ENCODE measurements at places on chromosomes 11 and 22.

DNA sequence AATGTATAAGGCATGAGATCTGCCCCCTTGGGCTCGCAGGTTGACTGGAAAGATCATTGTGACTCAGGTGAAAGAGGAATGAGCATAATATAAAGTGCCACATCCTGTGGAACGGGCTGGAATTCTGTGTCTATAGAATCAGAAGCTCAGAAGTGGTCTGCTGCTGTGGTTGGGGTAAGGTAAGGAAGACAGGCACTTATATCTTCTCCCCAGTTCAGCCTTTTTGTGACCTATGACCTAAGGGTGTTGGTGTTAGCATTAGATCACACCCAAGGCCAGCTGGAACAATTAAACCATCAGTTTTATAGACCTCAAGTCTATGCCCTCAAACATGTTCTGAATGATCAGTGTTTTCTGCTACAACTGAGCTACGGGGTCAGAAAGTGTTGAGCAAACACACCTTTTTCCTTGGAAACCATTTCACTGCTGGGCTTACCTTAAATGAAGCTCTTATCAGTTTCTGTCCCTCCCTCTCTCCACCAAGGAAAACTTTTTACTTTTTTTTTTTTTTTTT lies 15.7 kb upstream of the POU2AF3 start:
- DNase-seq, result no peak

DNA sequence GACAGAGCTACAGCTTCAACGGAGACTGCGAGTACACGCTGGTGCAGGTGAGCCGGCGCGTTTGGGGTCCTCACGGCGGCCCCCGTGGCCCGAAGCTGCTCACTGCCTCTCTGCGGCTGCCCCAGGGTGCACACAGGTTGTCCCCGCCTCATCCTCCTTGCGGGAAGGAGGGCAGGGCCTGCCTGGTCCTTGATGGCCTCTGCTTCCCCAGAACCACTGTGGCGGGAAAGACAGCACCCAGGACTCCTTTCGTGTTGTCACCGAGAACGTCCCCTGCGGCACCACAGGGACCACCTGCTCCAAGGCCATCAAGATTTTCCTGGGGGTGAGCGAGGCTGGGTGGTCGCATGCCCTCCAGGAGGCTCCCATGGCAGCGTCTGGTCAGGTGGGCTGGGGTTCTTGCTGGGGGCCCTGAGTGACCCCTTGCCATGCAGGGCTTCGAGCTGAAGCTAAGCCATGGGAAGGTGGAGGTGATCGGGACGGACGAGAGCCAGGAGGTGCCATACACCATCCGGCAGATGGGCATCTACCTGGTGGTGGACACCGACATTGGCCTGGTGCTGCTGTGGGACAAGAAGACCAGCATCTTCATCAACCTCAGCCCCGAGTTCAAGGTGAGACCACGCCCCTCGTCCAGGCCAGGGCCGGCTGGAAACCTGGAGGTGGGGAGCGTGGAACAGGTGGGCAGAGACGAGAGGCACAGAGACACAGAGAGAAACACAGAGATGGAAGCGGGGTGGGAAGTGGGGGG lies 19.4 kb downstream of the MUC5AC start:
- no peak for DNase-seq

DNA sequence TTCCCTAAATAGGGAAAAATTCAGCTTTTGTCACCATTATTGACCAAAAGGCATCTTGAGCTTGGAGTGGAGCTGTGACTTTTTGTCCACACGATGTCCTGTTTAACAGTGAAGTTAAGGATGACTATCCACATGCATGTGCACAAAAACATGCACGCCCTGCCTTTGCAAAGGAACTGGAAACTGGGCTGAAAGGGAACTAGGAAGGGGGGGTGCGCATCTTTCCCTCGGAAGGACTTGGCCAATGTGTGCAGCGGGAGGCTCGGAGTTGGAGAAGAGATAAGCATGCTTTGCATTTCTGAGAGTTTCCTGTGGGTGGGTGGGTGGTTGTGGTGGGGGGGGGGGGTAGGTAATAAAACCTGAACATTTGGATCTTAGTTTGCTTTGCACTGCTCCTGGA lies 411 bp upstream of the KIRREL3 start:
- DNase-seq, result no peak

- DNase-seq, result peak; percentile 80
These were observed 24.1 kb downstream of the GRAMD1B start for GRCh38 chr11:123454060-123454651.

DNA sequence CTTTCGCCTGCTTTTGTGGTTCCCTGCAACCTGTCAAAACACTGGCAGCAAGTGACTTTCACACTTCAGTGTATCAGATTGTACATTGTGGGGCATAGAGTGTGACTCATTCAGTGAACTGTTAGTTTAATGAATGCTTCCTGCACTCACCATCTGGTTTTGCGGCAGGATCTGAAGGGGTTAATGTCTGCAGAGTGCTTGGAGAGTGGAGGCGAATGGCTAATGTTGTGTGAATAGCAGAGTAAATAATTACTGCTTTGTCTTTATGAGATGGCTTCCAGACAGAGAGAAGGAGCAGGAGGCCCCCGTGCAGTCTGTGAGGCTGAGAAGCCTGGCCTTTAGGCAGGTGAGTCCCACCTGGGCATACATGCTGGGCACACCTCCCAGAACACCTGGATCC lies 454.3 kb upstream of the KIRREL3 start:
- DNase-seq, result no peak

DNA sequence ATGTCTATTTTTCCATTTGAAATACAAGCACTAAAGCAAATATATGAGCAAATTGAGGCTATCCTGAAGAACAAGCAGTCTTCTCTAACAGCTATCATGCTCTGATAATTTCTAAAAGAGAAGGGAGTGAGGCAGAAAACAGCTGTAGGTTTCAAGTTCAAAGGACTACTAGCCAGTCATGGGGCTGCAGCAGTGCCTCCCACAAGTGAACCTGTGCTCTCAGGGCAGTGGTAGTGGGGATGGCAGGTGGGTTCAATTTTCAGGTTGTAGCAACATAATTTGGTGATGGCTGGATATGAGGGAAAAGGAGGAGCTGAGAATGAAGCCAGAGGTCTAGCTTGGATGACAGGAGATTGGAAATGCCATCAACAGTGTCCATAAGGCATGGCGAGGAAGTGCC lies 93.5 kb upstream of the ARHGAP20 start:
- no peak for DNase-seq

DNA sequence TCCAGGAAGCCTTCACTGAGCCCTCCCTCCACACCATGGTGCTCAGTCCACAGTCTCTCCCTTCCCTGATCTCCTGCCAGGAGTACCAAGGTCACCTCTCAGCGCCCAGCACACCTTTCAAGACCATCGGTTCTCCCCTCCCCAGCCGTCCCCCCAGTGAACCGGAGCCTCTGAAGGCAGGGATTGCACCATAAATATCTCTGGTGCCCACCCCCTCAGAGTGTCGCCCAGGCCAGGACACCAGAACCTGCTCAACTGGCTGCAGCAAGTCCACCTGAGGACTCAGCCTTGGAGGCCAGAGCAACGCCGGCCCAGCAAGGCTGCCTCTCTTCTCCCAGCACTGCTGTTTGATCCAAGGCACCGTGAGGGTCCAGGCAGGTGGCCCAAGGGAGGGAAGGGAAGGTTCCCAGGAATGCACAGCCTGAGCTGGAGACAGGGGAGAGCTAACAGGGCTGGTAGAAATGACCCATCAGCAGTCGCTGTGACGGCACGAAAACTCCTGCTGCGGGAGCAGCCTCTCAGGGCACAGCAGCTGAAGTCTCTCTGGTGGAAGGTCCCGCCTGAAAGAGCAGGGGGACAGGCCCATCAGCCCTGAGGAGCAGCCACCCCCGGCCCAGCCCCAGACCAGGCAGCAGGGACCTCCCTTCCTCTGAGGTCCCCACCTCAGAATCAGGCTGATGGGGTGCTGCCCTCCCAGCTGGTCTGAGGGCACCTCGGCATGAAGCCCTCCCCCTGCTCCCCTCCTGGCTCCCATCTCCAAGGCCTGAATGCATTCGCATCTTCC lies 80.3 kb downstream of the BUD13 start:
- DNase-seq, result no peak

GRCh38 chr22:21651521-21652009 lies 9.5 kb downstream of the SDF2L1 start:
- no peak for DNase-seq
